HS-27A (cell line): ENCODE measurements at places on chromosomes 6 and 20.

DNA sequence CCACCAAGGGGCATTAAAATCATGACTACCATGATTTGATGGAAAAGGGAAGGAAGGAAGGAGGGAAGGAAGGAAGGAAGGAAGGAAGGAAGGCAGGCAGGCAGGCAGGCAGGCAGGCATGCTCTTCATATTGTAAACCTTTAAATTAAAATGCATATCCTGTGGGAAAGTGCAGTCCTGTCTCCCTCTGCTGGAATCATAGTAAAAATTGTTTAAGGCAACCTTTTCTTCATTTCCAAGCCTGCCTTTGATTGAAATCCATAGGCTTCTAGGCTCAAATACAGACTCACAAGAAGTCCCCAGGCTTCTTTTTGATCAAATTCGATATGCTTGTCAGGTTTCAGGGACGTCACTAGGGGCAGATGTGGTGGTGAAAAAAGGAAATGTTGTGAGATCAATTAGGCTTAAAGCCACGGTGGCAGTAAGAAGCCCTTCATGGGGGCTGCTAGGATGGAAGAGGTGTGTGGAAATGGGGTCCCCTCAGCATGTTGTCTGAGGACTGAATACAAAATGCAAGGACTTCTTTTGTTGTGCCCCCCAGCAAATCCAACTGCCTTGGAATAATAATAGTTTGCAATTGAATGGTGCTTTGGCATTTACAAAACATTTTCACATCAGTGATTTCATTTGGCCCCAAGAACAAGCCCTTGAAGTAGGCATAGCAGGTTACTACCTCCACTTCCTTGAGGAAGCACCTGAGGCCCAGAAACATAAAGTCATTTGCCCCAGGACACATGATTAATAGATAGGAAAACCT lies 25.6 kb upstream of the GABRR1 start:
- DNase-seq, result no peak

GRCh38 chr6:55567558-55567957 lies 11.4 kb downstream of the HMGCLL1 start:
- no peak for DNase-seq

- DNase-seq, result no peak
These were observed 10.5 kb upstream of the ANGPT4 start for GRCh38 chr20:926670-927069.

DNA sequence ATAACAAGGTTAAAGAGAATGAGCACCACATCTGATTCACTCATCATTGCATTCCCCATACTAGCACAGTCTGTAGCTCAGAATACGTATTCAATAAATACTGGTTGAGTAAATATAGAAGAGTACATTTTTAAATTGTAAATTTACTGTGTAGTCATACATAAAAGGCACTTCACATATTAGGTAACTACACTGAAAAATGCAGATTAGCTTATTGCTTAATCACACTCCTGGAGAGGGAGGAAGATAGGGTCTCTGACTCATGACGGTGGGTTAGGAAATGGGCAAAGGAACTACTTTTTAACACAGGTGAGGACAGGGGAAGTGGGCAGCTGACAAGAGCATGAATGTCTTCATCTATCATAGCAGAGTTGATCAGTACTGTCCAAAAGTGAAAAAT lies 133.2 kb downstream of the TBC1D32 start:
- DNase-seq, result no peak

GRCh38 chr6:152391179-152391880 lies 245.8 kb downstream of the SYNE1 start:
- DNase-seq, result no peak

DNA sequence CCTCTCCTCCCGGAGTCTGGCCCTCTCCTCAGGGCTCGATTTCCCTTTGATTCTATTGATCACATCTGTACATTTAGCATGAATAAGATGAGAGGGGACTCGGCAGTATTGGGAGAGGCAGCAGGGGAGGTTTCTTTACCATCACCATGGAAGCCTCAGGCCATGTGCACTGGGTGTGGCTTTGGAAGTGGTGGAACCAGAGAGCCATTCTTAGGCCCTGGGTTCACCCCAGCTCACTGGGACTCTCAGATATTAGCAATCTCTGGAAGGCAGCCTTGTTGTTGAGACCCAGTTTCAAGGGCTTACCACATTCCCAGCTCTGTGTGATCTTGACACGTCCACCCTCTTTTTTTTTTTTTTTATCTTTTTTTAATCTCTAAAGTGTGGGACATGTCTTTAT lies 195.9 kb upstream of the PROKR2 start:
- DNase-seq, result no peak

- DNase-seq, result no peak
These were observed 533.6 kb downstream of the HAO1 start for GRCh38 chr20:7406671-7407070.

DNA sequence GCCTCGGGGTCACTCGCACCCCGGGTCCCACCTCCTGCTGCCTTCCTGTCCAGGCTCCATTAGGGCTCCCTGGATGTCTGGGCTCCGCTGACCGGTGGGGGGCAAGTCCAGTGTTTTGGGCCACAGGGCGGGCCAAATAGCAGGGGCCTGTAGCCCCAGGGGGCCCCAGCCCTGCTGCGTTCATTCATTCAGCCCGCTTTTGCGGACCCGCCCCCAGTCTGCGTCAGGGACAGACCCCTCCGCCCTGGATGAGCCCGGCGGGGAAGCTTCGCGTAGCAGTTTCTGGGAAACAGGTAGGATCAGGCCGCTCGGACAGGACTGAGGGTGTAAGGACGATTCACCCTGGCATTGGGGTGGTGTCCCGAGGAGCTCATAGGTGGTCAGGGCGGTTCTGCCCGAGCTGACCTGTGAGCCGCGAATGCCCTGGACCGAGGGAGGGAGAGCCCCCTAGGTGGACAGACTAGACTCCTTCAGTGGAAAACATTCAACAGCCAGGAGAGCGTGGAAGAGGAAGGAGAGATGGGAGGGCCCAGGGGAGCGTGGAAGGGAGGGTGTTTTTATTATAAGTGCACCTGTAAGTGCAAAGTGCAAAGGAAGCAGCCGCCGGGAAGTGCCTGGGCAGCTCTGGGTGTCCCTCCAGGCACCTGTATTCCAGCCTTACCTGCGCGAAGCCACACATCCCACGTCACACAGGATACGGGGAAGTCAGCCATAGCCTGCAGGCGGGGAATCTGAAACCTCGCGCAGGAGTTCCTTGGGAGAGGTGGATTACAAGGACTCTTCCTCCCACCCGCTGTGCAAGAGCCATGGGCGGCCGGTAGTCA lies 662 bp downstream of the ENTPD6 start:
- DNase-seq, result no peak

- no peak for DNase-seq
These were observed 39.1 kb downstream of the MDFI start for GRCh38 chr6:41677124-41677921.

DNA sequence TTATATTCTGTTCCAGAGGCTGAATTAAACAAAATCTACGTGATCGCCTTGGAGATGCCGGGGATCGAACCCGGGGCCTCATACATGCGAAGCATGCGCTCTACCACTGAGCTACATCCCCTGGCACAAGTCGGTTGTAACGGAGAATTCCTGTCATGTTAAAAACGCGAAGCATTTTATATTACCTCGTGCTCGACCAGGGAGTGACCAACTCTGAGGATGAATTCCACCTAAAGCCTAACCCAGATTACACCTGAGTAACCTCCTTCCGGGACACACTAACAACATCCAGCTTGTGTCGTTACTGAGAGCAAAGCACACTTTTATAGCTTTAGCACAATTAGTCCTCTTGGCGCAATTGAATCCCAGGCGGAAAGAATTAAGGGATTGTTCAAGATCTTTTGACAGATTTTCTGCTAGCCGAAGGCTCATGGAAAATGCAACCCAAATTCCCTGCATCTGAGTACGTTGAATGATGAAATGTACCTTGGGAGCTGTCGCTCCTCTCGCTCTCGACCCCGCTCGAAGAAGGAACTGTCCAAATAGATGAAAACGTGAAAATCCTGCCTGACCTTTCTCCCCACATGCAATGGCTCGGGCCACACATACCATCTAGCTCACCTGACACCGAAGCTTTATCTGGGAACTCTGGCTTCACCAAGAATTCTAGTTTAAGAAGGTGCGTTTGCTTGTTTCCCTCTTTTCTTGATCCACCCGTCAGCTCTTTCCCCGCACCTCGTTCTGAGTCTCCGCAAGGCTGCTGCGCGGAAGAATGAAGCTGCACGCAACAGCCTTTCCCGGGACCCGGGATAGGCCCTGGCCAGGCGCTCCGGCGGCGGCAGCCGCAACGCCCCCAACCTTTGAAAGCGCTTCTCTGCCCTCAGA lies 148.3 kb downstream of the GPX5 start:
- no peak for DNase-seq

- no peak for DNase-seq
These were observed 51.0 kb downstream of the EDN3 start for GRCh38 chr20:59351157-59352040.

DNA sequence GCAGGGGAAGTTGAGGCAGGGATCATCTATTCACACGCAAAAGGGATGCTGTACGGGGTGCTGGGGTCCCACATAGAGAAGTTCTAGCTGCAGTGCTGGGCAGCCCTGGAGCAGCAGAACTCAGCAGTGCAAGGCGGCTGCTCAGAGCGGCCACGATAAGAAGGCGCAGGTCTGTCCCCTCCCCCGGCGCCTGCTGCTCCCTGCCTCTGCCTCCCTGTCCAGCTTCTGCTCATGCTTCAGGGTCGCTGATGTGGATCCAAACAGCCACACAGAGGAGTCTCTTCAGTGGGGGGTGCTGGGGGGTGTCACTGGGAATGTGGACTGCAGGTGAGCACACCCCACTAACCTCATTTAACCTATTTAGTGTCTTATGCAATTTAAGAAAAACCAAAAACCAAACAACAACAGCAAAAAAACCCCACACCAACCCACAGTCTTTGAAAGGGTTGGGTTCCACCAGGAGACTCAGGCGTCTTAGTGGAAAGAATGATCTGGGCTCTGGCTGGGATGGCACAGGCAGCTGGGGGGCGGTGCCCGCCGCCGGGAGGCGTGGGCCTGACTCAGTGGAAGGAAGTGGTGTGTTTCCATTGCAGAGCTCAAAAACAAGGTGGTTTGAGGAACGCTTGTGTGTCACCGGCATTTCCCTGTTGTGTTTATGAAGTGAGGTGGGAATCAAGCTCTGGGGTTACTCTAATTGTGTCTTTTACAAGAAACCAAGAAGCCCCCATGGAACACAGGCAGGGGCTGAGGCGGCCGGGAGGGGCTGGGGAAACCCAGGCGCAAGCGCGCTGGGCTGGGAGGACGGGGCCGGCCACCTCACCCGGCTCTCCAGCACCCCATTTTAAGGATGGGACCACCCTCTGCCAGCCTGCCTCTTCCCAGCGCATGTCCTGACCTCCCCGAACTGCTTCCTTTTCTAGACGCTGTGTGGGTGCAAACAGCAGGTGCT lies 55.1 kb downstream of the IRF4 start:
- DNase-seq, result no peak

- no peak for DNase-seq
These were observed 32.3 kb upstream of the LY86 start for GRCh38 chr6:6556161-6556737.

DNA sequence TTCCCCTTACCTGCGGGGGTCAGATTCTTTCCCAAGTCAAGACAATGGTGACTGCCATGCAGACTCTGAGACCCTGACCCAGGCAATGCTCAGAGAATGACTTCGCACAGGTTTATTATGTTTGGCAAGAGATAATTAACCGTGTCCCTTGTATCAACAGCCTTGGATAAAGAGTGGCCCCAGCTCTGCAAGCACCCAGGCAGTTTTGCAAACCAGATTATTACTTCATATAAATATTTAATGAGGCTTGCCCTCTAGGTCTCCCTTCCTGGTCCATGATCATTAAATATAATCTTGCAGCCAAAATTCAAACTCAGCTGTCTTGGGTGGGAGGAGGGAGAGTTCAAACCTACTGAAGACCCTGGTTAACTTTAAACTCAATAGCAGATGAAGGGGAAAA lies 156.5 kb downstream of the ANKRD60 start:
- no peak for DNase-seq

- no peak for DNase-seq
These were observed 295.6 kb upstream of the PLN start for GRCh38 chr6:118252474-118252873.

DNA sequence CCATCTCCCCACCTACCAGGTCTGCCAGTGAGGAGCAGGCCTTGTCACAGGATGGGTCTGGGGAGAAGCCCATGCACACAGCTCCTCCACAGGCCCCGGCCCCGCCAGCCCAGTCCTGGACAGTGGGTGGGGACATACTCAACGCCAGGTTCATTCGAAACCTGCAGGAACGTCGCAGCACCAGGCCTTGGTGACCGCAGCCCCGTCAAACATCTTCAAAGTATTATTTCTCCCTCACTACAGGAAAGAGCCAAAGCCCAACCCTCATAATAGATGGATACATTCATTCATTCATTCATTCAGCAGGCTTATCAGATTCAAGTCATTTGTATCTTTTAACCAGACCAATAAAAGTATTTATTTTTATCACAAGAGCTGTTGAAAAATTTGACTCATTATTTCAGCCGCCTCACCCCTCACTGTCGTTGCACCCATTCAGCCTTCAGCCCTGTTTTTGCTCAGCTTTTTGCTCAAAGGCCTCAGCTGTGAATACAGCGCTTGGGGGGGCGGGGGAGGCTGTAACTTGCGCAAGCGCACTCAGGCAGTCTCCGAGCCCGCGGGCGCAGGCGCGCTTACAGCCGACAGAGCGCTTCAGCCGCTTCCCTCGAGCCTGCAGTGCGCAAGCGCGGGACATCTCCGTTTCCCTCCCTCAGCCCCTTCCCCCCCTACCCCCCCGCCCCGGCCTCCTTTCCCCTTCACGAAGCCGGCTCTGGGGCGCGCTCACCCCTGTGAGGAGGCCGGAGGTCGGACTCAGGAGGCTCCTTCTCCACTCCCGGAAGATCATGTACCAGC lies at the start of gene C6orf136:
Gene C6orf136, plus strand, starts transcription at position 684 of the 792 bp plus-strand sequence. Its CDS starts 99 bp downstream, at position 783.
- peak; percentile 81 for DNase-seq

DNA sequence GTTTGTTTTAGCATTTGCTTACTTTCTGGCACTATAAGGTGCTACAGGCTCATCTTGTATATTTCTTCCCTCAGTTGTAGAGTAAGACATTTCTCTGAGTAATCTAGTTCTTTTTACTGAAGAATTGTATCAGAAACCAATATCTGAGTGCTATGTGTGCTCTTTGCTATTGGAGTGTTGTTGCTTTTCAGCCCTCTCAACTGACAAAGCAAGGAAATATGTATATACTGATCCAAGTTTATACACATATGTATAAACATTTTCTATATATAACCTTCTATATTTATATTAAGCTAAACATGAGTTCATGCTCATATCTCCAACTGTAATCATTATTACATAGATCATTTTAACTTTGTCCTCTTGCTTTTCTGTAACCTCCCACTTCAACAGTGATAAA lies 405.7 kb downstream of the RFPL4B start:
- DNase-seq, result no peak

GRCh38 chr6:81838031-81838430 lies 85.5 kb upstream of the TENT5A start:
- DNase-seq, result no peak

GRCh38 chr6:168039301-168039700 lies 39.7 kb downstream of the FRMD1 start:
- DNase-seq, result no peak
